ENCODE measurements at places on chromosomes 12 and 14.

DNA sequence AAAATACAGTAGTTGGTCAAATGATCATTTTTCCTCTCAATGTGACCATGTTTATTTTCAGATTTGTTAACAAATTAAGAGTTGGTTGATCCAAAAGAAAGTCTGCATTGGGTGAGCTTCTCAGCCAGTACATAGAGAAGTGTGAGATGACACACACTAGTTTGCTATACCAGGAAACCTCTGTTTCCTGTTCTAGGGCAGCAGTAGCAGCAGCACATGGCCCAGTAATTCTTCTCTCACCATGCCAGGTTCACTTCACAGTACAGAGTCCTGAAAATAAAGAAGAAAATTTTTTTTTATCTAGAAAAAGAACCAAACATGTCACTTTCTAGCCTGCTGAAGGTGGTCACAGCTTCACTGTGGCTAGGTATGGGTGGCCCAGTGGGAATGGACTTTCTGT, 250.2 kb upstream of the OR4E1 start:
- DNase-seq, result no peak

DNA sequence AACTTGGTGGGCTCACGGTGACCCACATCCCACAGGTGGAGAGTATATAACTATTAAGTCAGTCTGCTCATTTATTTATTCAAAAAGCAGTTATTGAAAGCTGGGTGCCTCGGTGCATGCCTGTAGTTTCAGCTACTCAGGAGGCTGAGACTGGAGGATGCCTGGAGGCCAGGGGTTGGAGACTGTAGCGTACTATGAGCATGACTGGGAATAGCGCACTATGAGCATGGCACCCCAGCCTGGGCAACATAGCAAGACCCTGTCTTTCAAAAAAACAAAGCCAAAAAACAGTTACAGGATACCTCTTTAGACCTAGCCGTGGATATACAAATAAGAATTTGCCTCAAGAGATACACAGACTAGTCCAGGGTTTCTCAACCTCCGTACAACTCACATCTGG, 139.8 kb downstream of the ZFP36L1 start:
- no peak for DNase-seq

- DNase-seq, result no peak
Observed at GRCh38 chr12:68612697-68613096, 2.0 kb downstream of the RAP1B start.

DNA sequence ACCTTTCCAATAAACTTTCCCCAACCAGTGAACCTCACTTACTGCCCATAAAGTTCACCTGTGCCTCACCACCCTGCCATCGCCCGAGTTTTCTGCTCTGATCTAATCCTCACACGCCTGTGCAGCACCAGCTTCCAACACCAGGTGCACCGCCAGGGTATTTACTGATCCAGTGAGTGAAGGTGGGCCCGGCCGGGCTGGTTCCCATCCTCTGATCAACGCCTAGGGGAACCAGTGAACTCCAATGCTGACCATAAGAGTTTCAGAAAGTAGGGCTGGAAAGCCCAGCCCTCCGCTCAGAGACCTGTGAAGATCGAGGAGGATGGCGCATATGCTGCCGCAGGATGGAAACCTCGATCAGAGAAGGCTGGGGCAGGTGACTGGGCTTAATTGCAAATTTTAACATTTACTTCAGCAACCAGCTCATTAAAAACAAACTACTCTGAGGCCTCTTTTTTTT, 685 bp upstream of the MYL6B start:
- DNase-seq, result peak; percentile 57

DNA sequence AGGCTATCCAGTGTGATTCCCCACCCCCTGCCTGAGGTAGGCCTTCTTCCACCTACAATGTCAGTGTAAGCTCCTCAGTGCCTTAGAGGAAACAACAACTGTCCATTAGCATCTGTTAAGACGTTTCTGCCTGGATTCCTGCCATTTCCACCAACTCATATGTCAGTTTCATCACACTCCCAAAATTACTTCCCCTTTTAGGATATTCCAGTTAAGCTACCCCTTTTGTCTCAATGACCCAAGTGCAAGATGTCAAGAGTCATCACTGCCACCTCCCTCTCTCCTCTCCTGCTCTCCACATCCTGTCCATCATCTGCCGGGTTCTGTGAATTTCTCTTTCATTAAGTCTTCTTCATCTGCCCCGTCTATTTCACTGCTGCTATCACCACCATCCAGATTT, 189.4 kb downstream of the DPF3 start:
- no peak for DNase-seq

- DNase-seq, result no peak
Observed at GRCh38 chr14:100434911-100435438, 111.8 kb downstream of the SLC25A47 start.

- DNase-seq, result no peak
Observed at GRCh38 chr12:16358878-16359277, 11.4 kb downstream of the MGST1 start.

- no peak for DNase-seq
Observed at GRCh38 chr14:72336311-72336980, 404.2 kb downstream of the RGS6 start.

- DNase-seq, result no peak
Observed at GRCh38 chr12:117161460-117162166, 28.7 kb downstream of the FBXO21 start.

- DNase-seq, result no peak
Observed at GRCh38 chr12:49730568-49731101, 10.7 kb upstream of the TMBIM6 start.

GRCh38 chr14:60356906-60357550, 108.0 kb downstream of the PPM1A start:
- no peak for DNase-seq

GRCh38 chr12:94909663-94910062, 93.8 kb downstream of the NDUFA12 start:
- no peak for DNase-seq

DNA sequence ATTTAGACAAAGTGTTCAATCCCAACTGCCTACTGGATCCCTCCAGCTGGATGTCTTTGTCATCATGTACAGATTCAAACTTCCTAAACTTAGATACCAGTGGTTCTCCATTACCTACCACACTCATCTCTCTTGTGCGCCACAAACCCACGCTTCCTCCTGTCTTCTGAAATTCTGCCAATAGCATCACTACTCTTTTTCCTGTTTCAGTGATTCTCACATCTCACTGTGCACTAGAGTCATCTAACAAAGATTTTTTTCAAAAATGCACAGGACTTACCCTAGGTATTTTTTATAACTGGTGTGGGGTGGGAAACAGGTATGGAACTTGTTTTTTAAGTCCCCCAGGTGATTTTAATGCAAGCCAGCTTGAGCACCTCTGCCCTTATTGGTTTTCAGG, 5.9 kb downstream of the PSMB5 start:
- no peak for DNase-seq

GRCh38 chr12:130992979-130993538, 39.4 kb downstream of the ADGRD1 start:
- no peak for DNase-seq

DNA sequence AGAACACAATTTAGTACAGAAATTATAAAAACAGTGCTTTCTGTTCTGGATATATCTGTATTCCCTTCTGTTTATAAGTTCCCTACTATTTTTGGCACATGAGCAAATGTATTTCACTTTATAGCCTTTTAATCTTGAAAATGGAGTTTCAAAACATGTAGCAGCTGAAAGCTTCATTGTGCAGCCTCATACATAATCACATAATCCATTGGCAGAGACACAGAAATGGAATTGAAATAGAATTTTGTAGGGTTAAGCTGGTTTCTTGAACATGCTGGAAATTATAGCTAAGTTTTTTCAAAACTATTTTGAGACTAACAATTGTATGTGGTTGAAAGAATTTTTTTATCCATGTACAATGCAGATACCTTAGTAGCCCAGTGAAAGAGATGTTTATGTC, 614.3 kb upstream of the MDGA2 start:
- DNase-seq, result no peak

- no peak for DNase-seq
Observed at GRCh38 chr14:99803106-99803775, 10.0 kb downstream of the EML1 start.

DNA sequence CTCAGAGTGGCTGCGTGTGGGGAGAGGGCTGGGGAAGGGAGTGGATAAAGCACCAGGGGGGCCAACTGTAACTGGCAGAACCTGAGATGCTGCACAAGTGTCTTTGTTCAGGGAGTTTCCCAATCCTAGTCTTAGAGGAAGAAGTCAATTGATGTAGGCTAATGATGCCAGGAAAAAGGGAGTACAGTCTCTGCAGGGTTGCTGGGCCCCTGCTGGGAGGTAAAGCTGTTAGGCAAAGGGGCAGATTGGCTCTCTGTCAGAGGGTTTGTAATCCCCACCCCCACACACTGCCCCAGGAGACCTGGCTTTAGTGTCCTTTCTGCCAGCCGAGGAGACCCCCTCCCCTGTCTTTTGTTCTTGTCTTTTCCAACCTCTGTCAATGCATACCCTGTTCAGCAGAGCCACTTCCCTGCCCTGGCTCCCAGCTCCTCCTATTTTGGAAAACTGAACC, 178.4 kb downstream of the KCNA5 start:
- DNase-seq, result no peak

GRCh38 chr14:105495990-105496830, 5.2 kb downstream of the TEDC1 start:
- DNase-seq, result no peak

- no peak for DNase-seq
Observed at GRCh38 chr12:54364413-54364812, at the start of gene GPR84. Gene GPR84, minus strand, starts transcription at chr12:54364486. Its CDS starts 635 bp downstream, at chr12:54363851.

DNA sequence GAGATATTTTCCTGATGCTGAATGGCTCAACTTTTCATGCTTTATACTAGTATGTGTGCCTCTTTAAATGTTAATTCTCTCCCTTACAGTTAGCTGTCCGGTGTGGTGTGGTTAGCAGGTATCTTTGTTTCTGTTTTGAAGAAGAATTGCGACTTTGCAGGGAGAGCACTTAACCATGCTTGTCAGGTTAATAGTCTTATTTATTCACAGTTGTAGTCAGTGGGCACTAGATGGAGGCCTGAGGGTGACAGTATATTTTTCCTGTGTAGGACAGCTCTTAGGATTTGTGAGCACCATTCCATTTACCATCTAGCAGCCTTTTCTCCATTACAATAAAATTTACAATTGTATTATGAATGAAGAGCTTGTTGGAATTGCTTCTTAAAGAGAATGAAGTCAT, 34.9 kb downstream of the PDE3A start:
- DNase-seq, result no peak

DNA sequence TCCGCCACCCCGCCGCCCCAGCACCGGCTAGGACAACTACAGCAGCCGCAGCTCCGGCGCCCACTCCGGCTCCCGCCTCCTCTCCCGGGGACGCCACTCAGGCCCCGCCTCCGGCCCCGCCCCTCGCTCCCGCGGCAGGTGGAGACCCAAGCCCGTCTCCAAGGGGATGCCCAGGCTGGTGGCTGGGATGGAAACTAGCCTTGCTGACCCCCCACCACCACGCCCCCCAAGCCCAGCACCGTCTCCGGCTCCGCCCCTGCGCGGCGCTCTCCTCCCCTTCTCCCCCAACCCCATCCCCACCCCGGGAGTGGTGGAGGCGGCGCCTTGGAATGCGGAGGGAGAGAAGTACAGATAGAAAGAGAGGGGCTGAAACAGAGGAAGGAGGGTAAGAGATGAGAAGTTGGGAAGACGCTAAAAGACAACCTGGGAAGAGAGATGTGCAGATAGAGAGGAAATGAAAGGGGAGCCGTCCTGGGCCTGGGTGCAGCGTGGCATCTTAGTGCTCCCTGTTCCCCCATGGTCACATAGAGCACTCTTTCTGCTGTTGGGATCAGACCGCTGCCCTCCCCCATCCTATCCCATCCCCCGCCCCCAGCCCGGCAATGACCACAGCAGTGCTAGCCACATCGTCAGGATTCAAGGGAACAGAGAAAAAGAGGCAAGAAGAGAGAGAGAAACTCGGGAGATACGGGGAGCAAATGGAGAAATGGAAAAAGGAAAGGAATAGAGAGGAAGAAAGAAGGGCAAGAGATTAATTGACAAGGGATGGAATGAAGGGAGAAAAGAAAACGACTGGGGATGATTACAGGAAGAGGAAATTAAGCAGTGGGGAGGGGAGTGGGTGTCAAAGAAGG, at the start of gene ITGA7:
Gene ITGA7 (minus strand): TSS at position 64 of the 854 bp plus-strand sequence. CDS start 222 bp downstream, outside the sequence.
- DNase-seq, result no peak

- no peak for DNase-seq
Observed at GRCh38 chr12:126915309-126915708, 1351.7 kb upstream of the TMEM132C start.

- DNase-seq, result no peak
Observed at GRCh38 chr14:103022685-103023044, 34.7 kb downstream of the CDC42BPB start.

GRCh38 chr12:123071857-123072256, 79.0 kb downstream of the PITPNM2 start:
- DNase-seq, result no peak

GRCh38 chr14:20578325-20578724, 9.5 kb downstream of the RNASE11 start:
- no peak for DNase-seq

- DNase-seq, result no peak
Observed at GRCh38 chr12:70543444-70543843, 93.8 kb downstream of the PTPRB start.

GRCh38 chr14:95337041-95337595, 17.4 kb upstream of the CLMN start:
- no peak for DNase-seq

- DNase-seq, result no peak
Observed at GRCh38 chr14:74464785-74465184, 28.3 kb downstream of the NPC2 start.

DNA sequence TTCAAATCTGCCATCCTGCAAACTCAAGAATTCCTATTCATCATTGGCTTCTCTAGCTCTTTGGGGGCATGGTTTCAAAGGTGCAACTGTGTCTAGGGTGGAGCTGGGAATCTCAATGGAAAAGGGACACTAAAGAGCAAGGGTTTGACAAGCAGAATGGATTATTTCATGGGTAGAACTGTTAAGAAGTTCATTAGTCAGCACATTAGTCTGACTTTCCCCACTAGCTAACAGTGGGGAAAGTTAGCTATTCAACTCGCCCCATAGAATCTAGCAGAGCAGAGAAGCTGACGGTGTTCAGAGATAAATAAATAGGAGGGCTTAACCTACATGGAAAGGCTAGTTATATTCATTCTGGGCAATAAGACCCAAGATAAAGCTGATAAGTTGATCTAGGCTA, 153.9 kb downstream of the EMP1 start:
- DNase-seq, result no peak

- DNase-seq, result no peak
Observed at GRCh38 chr14:72907886-72908285, 14.0 kb upstream of the DPF3 start.

DNA sequence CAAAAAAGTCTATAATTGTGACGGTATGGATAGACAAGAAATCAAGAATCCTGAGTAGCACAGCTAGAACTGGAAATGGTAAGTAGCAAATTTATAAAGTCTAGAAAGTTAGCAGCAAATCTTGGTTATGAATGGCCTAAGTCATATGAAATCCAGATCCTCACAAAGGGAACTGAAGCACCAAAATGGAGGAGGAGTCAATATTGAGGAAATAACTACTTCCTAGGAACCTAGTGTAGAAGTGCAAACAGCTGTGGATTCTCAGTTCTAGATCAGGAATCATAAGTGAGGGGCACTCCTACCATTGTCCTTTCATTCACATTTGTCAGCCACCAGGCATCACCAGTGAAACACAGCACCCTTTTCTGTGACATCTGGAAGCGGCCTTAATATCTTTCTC, 202.2 kb upstream of the DCN start:
- no peak for DNase-seq

GRCh38 chr12:113898466-113898865, 67.7 kb downstream of the RBM19 start:
- no peak for DNase-seq

Measured in activated CD4-positive, alpha-beta T cell treated with anti-CD3 and anti-CD28 coated beads, Interleukin-2, amount 50 U/mL, for 24 hours (primary cell).